ENCODE measurements at places on chromosomes 2 and 18. TPM values are rescaled to one million over a fixed set of nuclear protein-coding genes. Genes with fewer than 3 reads are reported as not detected.

AQP4 gene
- not detected for total RNA-seq

UGT1A3 gene
- not detected for total RNA-seq

PIEZO2 gene
- 6.6 TPM for total RNA-seq

GPR155 gene
- 6.4 TPM for total RNA-seq

DRC1 gene
- total RNA-seq, result under 0.01 TPM

ANTXR1 gene
- 45.5 TPM for total RNA-seq

ARHGAP15 gene
- not detected for total RNA-seq

EVX2 gene
- not detected for total RNA-seq

FEZ2 gene
- total RNA-seq, result 64.7 TPM

CHST10 gene
- 7.4 TPM for total RNA-seq

KIF5C gene
- total RNA-seq, result 0.17 TPM

NPC1 gene
- 129 TPM for total RNA-seq

AQP12A gene
- not detected for total RNA-seq

GALR1 gene
- total RNA-seq, result not detected

HOXD9 gene
- not detected for total RNA-seq

C2orf69 gene
- 13.2 TPM for total RNA-seq

All from fibroblast of lung (primary cell).